H9 (cell line): ENCODE measurements at places on chromosomes 7 and 10.

DNA sequence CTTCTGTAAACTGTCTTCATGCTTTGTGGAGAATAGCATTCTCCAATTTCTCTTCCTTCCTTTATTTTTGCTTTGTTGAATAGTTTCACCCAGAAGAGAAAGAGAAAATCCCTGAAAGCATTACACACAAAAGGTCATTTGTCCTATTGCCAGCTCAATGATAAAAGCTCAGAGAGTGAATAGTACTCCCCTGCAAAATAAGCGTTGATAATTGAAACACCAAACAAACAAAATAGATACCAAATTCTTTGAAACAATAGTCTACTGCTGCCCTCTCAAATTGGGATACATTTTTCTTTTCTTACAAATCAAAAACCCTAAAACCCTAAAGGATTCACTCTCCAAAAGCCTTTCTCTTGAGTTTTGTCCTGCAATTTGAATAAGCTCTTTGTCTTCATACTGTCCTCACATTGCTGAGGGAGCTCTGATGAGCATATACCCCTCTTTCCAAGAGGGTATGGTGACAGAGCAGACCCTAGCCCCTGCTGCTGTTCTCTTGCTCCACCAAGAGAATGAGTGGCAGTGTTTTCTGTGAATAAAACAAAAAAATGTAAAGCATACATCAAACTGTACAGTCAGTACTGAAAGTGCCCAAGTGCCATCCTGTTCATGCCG is 134.4 kb downstream of the CSTF2T start:
- no peak for DNase-seq

DNA sequence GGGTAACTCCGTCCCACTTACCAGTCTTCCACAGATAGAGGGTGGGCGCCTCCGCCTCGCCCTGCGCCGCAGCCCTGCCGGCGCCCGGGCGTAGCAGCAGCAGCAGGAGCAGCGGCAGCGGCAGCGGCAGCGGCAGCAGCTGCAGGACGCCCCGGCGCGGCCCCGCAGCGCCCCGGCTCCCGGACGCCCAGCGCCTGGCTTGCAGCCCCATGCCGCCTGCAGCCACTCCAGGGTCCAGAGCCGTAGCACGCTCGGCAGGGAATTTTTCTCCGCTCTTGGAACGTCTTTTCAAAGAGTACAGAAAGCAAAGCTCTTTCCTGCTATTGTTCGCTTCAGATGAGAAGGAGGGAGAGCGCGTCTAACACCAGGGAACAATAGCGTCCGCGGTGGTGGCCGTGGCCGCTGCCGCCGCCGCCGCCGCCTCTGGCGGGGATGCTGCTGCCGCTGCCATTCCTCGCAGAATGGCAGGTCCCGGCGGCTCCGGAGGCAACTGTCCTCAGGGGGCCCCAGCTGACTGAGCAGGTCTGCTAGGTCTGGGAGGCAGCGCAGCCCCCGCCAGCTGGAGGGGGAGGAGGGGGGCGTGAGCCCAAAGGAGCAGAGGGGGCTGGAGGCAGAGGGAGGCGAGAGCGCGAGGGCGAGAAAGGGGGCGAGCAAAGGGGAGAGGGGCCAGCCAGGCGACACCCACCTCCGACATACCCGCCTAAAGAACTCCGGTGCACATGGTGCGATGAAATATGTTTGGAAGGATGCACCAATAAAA is at the start of gene THSD7A:
THSD7A (minus strand) TSS at position 463 of the 760 bp plus-strand sequence; CDS start at position 211, 252 bp downstream.
- DNase-seq = peak; percentile 66

- peak; percentile 62 for DNase-seq
These were observed 51.4 kb downstream of the NPS start for GRCh38 chr10:127600479-127600878.

DNA sequence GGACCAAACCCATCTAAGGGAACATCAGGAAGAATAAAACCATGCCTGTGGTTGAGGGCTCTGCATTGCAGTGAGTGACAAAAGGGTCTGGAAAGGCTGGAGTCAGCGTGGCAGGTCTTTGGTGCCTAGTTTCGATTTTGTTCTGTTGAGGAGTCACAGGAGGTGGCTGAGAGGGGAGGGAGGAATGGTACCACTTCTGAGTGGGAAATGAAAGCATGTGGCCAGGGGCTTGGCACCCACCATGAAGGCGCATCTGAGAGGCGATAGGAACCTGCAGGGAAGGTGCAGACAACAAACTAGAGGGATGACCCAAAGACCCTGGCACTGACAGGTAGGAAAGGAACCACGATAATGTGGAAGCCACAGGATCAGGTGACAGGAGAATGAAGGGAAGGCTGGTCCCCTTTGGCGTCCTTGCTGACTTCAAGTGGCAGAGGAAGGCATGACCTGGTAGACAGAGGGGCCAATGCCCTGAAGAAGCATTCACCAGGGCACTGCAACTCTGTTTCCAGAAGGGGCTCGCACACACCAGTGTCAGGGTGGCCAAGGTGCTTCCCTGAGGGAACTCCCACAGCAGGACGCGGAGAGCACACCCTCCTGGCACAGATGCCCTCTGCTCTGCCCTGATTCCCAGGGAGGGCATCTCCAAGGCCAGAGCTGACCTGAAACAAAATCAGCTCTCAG is 41.7 kb downstream of the HIPK2 start:
- no peak for DNase-seq

GRCh38 chr7:13581097-13581496 is 408.4 kb downstream of the ETV1 start:
- DNase-seq = no peak

DNA sequence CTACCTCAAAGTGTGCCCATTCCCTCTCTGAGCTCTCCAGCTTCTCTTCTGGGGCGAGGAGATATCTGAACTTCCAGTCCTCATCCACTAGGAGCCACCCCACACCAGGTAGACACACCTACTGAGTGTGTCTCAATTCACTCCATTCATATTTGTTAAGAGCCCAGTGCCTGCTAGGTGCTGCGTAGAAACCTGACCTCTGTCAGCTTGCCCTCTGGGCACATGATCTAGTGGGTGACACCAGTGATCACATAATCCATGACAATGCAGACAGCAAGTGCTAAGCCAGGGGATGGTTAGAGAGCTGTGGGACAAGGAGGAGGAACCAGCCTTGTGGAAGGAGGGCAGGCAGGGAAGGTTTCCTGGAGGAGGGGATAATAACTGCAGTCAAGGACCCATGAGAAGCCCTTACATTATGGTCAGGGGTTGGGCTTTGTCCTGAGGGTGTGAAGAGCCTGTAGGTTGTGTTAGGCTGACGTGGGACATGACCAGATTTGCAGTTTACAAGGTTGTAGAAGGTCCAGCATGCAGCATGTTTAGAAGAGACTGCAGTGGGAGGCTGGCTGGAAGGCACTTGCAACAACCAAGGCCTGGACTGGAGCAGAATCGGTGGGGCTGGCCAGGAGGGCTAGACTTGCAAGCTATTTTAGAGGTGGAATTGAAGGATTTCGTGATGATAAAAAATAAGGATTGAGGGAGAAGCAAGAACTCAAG is 81.8 kb downstream of the COL13A1 start:
- DNase-seq = no peak

- no peak for DNase-seq
These were observed 172.7 kb downstream of the AGMO start for GRCh38 chr7:15389073-15389472.

DNA sequence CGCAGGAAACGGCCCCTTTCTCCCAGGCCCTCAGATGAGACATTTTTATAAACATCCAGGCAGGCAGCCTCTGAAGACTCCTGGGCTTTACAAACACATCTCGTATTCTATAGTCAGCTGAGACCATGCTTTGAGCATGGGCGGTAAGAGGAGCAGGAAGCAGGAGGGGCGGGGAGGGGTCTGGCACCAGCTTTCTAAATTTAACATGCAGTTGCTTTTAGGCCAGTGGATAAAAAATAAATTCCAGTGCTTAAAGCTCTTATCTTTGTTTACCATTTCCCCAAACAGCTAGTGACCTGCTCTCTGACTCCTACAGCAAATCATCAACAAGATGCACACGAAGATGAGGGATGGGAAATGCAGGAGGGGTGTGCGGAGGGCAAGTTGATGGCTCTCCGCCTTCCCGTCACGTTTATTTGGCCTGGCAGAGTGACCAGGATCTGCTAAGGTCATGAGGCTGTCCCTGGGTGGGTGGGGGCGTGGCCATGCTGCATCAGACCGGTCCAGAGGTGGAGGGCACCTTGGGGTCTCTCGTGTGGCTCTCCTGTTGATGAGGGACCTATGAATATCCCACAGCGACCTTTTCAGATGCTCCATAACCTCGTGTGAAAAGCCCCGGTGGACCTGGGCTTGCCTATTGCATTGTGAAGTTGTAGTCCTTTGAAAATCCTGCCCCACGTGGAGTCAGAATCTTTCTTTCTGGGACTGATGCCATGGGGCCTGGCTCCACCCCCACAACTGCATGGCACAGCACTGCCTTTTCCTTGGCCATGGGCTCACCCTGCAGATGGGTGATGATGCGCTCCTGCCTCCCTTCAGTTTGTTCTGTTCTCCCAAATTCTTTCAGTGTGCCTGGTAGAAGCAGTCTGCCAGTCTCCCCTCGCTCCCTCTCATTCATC is 67.5 kb downstream of the PARP12 start:
- no peak for DNase-seq

DNA sequence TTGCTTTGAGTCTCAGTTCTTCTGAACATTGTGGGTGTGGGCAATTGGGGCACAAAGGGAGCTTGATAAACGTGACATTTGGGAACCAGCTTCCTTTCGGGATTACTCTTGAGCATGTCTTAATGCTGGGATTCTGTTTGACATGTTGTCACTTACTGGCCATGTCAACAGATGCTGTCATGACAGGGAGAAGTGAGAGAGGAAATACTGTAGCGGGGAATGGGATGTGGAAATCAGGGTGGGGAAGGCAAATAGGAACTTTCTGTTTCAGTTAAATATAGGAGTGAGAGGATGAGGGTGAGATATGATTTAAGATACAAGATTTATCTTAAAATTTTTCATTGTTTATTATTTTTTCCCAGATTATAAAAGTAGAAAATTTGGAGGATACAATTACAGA is 83.9 kb downstream of the SEC23IP start:
- DNase-seq = no peak

DNA sequence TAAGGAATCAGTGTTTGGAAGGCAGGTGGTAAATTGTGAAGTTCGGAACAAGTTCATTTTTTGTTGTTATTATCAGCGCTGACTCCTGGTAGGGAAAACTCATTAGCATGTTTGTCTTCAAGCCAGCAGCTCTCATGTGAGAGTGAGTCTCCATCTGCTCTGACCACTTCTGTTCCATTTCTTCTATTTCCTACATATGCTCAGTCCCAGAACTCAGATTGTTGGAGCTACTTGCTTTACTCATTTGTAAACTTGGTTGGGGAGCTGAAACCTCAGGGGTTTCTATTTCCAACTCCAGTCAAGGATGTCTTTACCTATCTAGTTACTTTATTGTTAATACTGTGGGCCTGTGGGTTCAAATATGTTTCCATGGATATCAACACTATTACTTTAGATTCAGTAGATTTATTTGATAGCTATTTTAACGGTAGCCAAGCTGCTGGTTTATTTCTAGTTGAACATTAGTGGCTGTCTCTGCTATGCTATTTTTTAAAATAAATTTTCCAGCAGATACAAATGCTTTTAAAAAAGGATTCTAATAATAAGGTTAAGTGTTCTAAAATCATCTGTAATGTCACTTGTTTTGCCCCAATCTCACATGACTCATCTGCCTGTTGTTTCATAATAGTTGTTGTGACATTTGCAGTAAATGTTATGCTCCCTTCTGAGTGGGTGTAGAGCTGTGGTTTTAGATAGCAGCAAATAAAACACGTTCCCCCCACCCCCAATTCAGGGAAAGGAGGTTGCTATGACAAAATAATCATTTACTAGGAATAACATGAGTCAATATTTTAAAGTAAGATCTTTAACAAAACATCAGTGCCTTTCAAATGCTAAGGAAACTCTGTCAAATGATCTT is 143.3 kb downstream of the HDAC9 start:
- DNase-seq = no peak
